ENCODE measurements at places on chromosomes 1 and 21. TPM values are rescaled to one million over a fixed set of nuclear protein-coding genes. Genes with fewer than 3 reads are reported as not detected.

Gene MYBPH
- total RNA-seq = not detected

Gene DFFB
- 10.6 TPM for total RNA-seq

Gene LEMD1
- 0.64 TPM for total RNA-seq

Gene CNTN2
- not detected for total RNA-seq

Gene DPH2
- 30.0 TPM for total RNA-seq

Gene TNNT2
- total RNA-seq = not detected

Gene UBASH3A
- 77.4 TPM for total RNA-seq

Gene ADAM30
- not detected for total RNA-seq

Gene KRTAP21-2
- total RNA-seq = not detected

Gene PRKACB
- 119 TPM for total RNA-seq

Gene CFHR5
- total RNA-seq = not detected

Gene SLAMF9
- total RNA-seq = not detected

Gene FCER1G
- 1.8 TPM for total RNA-seq

Gene TRIM58
- 0.79 TPM for total RNA-seq

Gene SPTA1
- total RNA-seq = not detected

Gene TACSTD2
- total RNA-seq = not detected

Gene F11R
- 15.6 TPM for total RNA-seq

Gene TCHH
- 0.05 TPM for total RNA-seq

Gene RHD
- not detected for total RNA-seq

Gene DFFA
- 28.1 TPM for total RNA-seq

Gene SYT6
- total RNA-seq = not detected

Gene ALX3
- total RNA-seq = not detected

Gene HMCN1
- 0.07 TPM for total RNA-seq
